ENCODE measurements at places on chromosomes 16 and 17.

DNA sequence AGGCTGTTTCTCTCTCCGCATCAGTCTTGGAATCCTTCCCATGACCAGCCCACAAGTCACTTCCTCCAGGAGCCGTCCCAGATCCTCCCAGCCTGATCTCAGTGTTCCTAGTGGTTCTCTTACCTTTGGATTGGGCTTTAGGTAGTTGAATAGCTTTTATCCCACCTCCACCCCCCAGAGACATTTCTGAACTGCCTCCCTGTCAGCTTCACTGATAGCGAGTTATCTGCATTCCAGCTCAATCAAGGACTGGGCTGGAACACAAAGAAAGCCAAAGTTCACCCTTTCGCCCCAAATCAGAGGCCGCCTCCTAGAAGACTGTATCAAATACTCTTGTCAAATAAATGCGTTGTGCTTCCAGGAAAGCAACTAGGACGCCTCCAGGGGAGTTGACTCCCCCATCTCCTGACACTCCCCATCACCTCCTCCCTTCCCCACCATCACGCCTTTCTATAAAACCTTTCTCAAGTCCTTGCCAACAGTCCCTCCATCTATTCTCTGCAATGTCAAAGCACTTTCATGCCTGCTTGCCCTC lies 72.7 kb downstream of the TMEM132E start:
- H3K27ac ChIP-seq, result no peak overlapping the region
- DNase-seq, result no peak
- no peaks in the 10 kb centered on the region for H3K36me3 ChIP-seq
- H3K4me1 ChIP-seq, result no peaks in the 10 kb centered on the region
- peaks cover 46% of the 10 kb centered on the region for H3K27me3 ChIP-seq

GRCh38 chr16:351804-352520 lies 561 bp downstream of the AXIN1 start:
- H3K27ac ChIP-seq, result no peak overlapping the region
- H3K4me3 ChIP-seq, result peak overlapping the region; percentile 72
- peaks cover 4% of the 10 kb centered on the region for H3K36me3 ChIP-seq
- H3K27me3 ChIP-seq, result no peaks in the 10 kb centered on the region
- DNase-seq, result peak; percentile 26
- peaks cover 27% of the 10 kb centered on the region for H3K4me1 ChIP-seq

GRCh38 chr17:66889480-66890230 lies 54.7 kb downstream of the CACNG5 start:
- peaks cover 51% of the 10 kb centered on the region for H3K27me3 ChIP-seq
- no peaks in the 10 kb centered on the region for H3K36me3 ChIP-seq
- no peak overlapping the region for H3K27ac ChIP-seq
- H3K4me1 ChIP-seq, result no peaks in the 10 kb centered on the region
- no peak for DNase-seq

GRCh38 chr17:29138971-29139691 lies 41.1 kb downstream of the MYO18A start:
- H3K4me1 ChIP-seq, result peaks cover 42% of the 10 kb centered on the region
- peaks cover 9% of the 10 kb centered on the region for H3K36me3 ChIP-seq
- H3K27me3 ChIP-seq, result no peaks in the 10 kb centered on the region
- DNase-seq, result no peak
- no peak overlapping the region for H3K27ac ChIP-seq

DNA sequence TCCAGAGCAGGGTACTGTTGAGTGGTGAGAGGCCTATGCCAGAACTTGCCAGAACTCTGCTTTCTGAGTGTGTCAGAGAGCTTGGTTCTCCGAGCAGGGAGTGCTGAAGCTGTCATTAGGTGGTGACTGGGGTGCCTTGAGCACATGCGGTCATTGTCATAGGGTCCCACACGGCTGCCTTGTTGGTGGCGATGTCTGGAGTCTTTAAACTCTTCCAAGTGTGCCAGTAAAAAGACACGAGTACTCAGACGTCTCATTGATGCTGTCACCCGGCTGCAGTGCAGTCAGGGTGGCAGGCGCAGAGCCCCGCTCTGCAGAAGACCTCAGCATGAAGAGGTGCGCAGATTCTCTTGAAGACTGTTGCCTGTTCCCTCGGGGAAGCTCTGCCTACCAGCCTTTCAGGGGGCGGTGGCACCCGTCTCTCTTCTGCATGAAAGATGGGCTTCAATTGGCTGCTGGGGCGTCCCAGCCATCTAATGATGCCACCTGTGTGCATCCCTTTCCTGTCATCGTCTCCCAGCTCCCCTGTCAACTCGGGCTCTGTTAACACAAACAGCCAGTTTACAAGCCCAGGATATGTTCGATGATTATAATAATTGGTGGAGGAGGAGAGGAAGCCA lies 58.3 kb downstream of the NKD1 start:
- no peak overlapping the region for H3K4me3 ChIP-seq
- H3K27ac ChIP-seq, result no peak overlapping the region
- no peak for DNase-seq
- no peaks in the 10 kb centered on the region for H3K36me3 ChIP-seq
- H3K27me3 ChIP-seq, result no peaks in the 10 kb centered on the region

GRCh38 chr16:81261049-81261648 lies 22.7 kb downstream of the BCO1 start:
- H3K4me1 ChIP-seq, result no peaks in the 10 kb centered on the region
- no peak for DNase-seq
- no peak overlapping the region for H3K4me3 ChIP-seq
- H3K27me3 ChIP-seq, result peaks cover 3% of the 10 kb centered on the region
- no peak overlapping the region for H3K27ac ChIP-seq
- peaks cover 10% of the 10 kb centered on the region for H3K36me3 ChIP-seq

DNA sequence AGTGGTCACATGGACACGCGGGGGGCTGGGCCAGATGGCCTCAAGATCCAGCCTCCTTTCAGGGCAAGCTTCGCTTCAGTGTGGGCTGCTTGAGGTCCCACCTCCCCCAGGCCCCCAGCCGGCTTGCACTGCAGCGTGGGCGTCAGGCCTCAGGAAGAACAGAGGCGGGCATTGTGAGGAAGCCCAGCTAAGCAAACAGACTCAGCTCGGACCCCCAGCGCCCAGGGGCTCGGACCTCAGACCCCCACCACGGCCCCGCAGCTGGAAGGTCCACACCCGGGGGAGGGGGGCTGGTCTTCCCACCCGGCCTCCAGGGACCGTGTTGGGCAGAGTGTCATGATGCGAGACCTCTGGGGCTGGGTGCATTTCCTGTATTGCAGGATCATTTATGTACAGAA lies 24.7 kb upstream of the ZNF469 start:
- no peak for DNase-seq
- H3K36me3 ChIP-seq, result no peaks in the 10 kb centered on the region
- H3K27me3 ChIP-seq, result peaks cover 8% of the 10 kb centered on the region
- peaks cover 8% of the 10 kb centered on the region for H3K4me1 ChIP-seq

- peak; percentile 60 for DNase-seq
- peaks cover 21% of the 10 kb centered on the region for H3K4me1 ChIP-seq
- peaks cover 22% of the 10 kb centered on the region for H3K36me3 ChIP-seq
- peak overlapping the region; percentile 84 for H3K4me3 ChIP-seq
- H3K27ac ChIP-seq, result peak overlapping the region; percentile 78
Observed at GRCh38 chr16:1706386-1707192, 594 bp downstream of the MAPK8IP3 start.

- H3K27me3 ChIP-seq, result no peaks in the 10 kb centered on the region
- no peaks in the 10 kb centered on the region for H3K36me3 ChIP-seq
- no peak overlapping the region for H3K4me3 ChIP-seq
- no peak overlapping the region for H3K27ac ChIP-seq
Observed at GRCh38 chr16:20401066-20401465, 3.5 kb downstream of the PDILT start.

- peak; percentile 89 for DNase-seq
- H3K27me3 ChIP-seq, result peaks cover 13% of the 10 kb centered on the region
- no peak overlapping the region for H3K27ac ChIP-seq
- no peaks in the 10 kb centered on the region for H3K36me3 ChIP-seq
- H3K4me1 ChIP-seq, result peaks cover 6% of the 10 kb centered on the region
- no peak overlapping the region for H3K4me3 ChIP-seq
Observed at GRCh38 chr17:16521070-16521727, 29.2 kb upstream of the LRRC75A start.

DNA sequence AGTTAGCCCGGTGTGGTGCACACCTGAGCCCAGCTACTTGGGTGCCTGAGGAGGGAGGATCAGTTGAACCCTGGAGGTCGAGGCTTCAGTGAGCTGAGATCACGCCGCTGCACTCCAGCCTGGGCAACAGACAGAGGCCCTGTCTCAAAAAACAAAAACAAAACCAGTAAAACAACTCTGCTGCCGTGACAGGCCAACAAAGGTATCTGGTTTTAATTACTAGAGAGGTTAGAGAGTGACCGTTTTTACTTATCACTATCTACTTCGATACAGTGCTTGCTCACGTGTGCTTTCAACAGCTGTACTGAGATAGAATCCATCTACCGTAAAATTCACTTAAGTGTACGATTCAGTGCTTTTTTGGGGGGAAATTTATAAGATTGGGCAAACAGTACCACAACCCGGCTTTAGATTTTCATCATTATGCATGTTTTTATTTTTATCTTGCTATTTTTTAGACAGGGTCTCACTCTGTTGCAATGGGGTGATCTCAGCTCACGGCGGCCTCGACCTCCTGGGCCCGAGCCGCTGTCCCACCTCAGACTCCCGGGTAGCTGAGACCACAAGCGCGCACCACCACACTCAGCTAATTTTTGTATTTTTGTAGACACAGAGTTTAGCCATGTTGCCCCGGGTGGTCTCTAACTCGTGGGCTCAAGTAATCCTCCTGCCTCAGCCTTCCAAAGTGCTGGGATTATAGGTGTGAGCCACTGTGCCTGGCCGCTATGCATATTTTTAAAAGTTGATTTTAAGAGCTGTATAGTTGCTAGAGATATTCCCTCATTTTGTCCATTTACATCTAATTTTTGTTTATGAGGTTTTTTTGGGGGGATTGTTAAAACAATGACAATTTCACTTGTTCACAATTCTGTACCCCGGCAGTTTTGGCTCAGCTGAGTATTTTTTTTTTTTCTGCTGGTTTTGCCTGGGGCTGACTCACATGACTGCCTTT lies 30.9 kb downstream of the SERPINF1 start:
- DNase-seq, result no peak
- H3K4me3 ChIP-seq, result no peak overlapping the region
- H3K27me3 ChIP-seq, result no peaks in the 10 kb centered on the region
- H3K36me3 ChIP-seq, result no peaks in the 10 kb centered on the region

DNA sequence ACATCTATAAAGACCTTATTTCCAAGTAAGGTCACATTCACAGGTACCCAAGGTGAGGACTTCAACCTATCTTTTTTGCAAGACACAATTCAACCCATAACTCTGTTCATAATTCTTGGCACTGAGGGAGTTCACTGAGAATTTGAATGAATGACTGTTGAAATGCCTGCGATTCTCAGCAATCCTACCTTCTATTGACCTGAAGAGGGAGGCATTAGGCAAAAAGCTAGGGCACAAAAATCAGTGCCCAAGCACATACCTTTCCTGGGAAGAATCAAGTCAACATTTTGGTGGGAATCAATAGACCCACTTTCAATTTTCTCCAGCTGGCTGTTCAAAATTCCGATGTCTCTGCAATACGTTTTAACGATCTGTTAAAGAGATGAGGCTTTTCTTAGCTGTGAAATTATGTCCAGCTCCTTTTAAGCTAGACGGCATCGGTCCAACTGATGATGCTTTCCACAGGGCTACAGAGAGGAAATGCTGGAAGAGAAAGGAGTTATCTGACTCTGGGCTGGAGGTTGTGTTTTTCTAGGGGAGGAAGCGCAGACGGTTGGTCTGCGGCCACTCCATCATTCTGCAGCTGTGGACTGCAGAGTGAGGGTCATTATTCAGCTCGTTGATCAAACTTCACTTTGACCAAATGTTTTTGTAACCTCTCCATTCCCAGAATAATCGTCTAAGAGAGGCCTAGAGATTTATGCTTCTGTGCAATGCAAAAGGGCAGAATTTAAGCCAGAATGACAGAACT lies 25.2 kb downstream of the BCO1 start:
- H3K4me3 ChIP-seq, result no peak overlapping the region
- no peaks in the 10 kb centered on the region for H3K36me3 ChIP-seq
- DNase-seq, result no peak
- H3K27me3 ChIP-seq, result peaks cover 3% of the 10 kb centered on the region
- H3K4me1 ChIP-seq, result peaks cover 2% of the 10 kb centered on the region

DNA sequence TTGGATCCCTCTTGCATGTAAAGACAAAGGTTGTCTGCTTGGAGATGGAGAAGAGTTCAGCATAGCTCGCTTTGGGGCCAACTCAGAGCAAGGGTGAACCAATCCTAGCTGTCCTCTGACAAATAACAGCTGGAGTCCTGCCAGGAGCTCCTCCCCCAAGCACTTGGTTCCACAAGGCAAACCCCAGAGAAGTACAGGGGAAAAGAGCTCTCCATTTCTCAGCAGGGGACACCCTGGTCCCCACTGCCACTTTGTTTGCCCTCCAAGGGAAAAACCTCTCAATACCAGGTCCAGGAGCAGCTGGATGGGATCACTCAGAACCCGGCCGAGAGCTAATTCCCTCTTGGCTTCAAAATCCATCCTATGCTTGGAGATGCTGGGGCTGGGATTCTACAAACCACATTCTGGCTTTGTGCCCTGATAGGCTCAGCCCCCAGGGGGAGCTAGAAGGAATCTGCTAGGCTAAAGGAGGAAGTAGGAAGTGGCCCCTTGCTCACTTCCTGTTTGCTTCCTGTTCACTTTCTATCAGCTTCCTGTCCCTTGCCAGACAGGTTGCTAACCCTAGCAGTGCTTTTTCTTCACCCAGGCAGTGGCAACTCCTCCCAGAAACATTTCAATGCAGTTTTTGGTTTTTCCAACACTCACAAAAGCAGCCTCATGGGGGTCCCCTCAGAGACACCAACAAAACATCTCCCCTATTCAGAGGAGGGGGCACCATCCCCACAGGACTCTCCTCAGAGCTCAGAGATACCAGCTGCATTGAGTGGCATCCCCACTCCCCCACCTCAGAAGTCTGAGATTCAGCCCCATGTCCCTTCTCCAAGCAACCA lies 30.7 kb downstream of the CDRT4 start:
- H3K4me3 ChIP-seq, result no peak overlapping the region
- no peaks in the 10 kb centered on the region for H3K36me3 ChIP-seq
- no peak overlapping the region for H3K27ac ChIP-seq
- no peaks in the 10 kb centered on the region for H3K27me3 ChIP-seq
- peaks cover 12% of the 10 kb centered on the region for H3K4me1 ChIP-seq

DNA sequence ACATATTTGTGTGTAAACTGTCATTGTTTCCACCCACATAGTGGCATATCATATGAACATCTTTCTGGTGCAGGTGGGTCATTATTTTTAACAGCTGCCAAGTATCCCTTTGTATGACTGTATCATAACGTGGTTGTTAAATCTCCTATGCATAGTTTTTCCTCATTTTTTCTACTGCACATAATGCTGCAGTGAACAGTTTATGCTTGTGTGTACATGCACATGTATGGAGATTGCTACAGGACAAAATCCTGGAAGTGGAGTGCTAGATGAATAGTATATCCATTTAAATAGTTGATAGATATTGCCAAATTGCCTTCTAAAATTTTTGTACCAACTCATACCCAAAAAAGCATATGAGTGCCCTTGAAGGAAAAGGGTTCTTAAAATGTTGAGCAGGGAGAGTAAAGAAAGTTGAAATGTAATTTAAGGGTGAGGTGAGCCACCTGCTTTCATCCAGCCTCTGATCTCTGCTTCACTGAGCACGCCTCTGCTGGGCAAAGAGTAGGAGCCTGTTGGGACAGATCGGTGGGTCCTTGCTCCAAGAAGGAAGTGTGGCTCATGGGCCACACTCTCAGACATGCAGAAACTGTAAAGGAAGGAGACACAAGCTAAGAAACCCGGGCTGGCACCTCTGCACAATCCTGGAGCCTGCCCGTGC lies 55.3 kb downstream of the HLF start:
- H3K27ac ChIP-seq, result no peak overlapping the region
- DNase-seq, result no peak
- H3K4me1 ChIP-seq, result no peaks in the 10 kb centered on the region
- H3K4me3 ChIP-seq, result no peak overlapping the region
- no peaks in the 10 kb centered on the region for H3K36me3 ChIP-seq

All from mesenchymal stem cell (in vitro differentiated cells and primary cell).